ENCODE measurements at places on chromosomes 5 and 9.

DNA sequence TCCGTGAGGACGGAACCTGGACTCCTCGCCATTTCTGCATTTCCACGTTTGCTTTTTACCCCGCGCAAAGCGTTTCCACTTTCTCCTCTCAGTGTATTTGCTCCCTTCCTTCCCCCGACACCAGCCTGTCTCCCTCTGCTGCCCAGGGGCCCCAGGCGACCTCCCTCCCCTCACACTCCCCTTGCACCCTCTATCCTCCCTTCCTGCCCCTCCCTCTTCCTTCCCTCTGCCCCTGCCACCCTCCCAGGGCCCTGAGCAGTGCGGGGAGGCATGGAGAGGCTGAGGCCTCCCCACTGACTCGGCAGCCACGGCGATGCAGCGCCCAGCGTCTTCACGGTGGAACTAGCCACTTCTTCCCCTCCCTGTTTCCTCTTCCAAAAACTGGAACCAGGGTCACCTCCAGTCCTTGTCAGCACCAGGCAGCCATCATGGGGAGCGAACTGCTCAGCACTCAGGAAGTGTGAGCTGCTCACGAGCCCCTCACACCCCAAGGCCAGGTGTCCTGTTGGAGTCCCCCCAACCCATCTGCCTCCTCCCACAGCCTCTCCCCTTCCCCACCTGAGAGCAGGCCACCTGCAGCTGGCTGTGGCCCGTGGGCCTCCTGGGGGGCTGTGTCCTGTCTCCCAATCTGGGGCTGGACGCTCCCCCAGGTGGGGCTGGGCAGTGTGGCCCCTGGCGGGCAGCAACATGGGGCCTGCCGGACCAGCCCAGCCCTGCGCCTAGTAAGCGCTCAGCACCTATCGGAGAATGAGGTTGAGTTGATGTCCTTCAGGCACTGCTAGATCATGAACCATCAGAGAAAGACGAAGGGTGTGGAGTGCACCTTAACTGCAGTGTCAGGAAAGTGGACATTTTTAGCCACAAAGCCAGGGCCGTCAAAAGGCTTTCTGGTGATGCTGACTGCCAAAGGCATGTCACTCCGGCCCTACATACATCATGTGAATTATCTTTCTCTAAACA is 17.5 kb downstream of the UBE2QL1 start:
- DNase-seq: no peak

- DNase-seq: peak; percentile 32
These were observed 1.1 kb downstream of the SLC35A4 start for GRCh38 chr5:140565780-140566095.

GRCh38 chr5:111121926-111122325 is 29.8 kb downstream of the WDR36 start:
- DNase-seq: no peak

GRCh38 chr5:2877522-2877921 is 126.0 kb upstream of the IRX2 start:
- DNase-seq: no peak

DNA sequence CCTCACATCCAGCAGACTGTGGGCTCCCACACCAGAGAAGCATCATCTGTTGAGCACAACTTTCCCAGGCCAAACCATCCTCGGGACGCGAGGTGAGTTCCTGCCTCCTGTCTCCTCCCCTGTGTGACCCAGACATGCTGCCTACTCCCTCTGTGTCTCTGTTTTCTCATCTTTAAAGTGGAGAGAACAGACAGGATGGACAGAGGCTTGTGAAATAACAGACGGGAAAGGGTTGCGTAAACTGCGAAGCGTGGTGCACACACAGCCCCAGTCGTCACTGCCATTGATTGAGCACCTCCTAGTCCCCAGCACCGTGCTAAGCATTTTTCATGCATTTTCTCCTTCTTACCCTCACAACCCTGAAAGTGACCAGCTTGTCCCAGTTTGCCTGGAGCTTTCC is 52.1 kb upstream of the LMX1B start:
- no peak for DNase-seq

- no peak for DNase-seq
These were observed 9.2 kb upstream of the TERT start for GRCh38 chr5:1304033-1304432.

GRCh38 chr9:114339130-114339908 is 9.7 kb downstream of the ORM2 start:
- peak; percentile 45 for DNase-seq

DNA sequence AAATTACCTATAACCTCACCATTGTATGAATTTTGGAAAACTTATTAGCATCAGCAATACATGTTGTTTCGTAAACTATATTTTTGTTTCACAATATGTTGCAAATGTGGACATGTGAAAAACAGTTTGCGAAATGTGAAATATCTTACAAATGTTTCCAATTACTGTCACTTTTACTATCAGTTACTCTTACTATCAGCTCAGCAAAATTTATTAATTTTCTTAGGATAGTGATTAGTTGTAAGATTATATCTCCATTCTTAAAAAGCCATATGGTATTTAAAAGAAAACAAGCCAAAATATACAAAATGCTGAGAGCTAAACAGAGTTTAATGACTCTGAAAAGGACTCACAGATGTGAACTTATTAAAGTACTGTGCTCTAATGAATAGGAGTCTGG is 111.9 kb upstream of the LPAR1 start:
- no peak for DNase-seq

DNA sequence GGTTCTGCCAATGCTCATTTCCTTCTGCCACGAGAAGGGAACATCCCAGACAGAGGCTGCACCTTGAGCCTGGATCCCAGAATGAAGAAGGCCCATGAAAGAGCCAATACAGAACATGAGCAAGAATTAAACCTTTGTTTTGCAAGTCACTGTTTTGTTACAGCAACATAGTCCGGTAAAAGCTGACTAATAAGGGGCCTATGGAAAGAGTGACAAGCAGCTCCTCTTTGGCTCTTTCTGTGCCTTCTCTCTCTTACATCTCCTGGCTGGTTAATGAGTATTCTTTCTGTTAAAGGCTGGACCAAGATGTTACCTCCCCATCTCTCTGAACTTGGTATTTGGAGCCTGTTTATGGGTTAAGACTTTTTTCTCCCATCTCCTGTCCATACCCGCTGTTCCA is 10.8 kb downstream of the GFRA3 start:
- DNase-seq: no peak

DNA sequence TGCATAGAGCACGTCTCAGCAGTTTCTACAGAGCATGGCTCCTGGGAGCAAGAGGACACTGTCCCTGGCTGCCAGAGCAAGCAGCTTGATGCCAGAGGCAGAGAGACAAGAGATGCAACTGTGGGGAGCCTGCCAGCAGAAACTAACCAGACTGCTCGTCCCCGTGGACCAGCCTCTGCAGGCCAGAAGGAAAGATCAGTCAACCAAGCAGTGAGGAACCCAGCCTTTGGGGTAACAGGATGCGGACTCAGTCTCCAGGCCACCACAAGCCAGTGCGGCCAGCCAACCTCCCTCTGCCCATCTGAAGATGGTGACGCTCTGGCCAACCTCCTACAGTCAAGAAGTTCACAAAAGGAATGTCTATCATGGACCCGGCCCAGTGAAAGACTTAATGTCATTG is 3.7 kb downstream of the SURF4 start:
- DNase-seq: no peak

- DNase-seq: no peak
These were observed 85.4 kb downstream of the SEMA4D start for GRCh38 chr9:89412541-89412940.

- DNase-seq: no peak
These were observed 237.8 kb downstream of the ARRDC3 start for GRCh38 chr5:91145333-91145620.
